ENCODE measurements at places on chromosomes 2 and 18. TPM values are rescaled to one million over a fixed set of nuclear protein-coding genes. Genes with fewer than 3 reads are reported as not detected.
A peak's percentile ranks its signal among the peaks of the same experiment; 100 is the strongest.

DNA sequence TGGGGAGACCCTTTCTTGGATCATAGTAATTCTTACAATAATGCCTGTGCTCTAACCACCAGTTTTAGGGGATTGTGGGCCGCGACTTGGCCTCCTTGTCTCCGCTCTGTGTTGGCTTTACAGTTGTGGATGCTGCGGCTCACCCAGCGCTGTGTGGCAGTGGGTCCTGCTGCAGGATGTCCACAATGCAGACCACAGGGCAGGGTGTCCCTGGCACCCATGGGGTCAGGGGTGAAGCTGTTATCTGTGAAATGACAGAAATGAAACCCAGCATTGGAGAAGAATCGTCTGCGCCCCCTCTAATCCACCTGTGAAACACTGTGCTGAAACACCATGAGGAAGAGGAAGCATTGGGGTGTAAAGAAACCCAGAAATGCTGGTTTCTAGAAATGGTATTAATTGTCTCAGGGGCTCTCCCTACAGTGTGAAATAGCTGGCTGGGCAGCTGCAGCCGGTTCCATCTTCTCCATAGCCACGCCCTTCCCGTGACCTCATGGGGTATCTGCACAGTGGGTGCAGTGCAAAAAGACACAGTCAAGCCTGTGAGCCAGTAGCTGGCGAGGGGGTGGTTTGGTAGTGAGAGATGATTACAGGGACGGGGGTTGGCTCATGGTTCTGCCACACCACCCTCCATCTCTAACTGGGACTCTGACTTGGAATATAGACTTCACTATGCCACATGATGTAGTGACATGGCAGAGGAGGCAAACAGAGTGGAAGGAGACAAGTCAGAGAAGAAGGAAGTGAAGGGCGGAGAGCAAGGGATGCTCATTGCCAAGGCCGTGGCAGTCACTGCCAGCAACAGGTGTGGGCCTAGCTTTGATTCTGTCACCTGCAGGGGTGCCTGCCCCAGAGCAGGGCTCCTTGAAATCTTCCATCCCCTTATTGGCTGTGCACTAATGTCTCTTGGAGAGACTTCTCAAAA is 16.2 kb downstream of the INPP4A start:
- H3K4me3 ChIP-seq = peak overlapping the region; percentile 53
- peak; percentile 98 for DNase-seq
- no peaks in the 10 kb centered on the region for H3K27me3 ChIP-seq

DNA sequence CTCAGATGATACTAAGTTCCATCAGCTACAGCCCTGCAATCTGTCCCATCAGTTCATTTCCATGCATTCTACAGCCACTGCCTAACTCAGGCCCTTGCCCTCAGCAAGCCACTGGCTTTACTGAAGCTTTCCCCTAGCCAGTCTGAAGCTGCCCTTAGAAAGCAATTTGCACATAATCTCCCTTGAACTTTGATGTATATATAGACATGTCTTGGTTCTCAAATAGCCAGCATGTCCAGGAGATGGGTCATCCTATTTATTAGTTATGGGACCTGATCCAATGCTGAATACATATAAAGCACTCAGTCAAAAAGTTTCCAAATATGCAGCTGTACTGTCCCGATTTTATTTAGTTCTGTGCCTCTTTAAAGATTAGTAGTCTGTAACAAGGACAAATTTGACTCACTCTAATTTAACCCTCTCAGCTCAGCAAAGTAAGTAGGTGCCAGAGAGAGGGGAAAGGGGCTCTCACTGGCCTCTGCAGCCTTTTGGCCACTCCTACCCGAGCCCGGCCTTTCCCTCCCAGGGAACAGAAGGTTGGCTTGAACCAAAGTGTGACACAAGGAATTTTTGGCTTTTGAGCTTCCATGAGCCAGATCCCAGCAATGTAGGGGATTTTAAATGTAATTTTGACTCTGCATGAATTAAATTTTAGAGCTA is 70.7 kb downstream of the CCDC93 start:
- H3K27me3 ChIP-seq = no peaks in the 10 kb centered on the region
- peaks cover 56% of the 10 kb centered on the region for H3K36me3 ChIP-seq
- H3K27ac ChIP-seq = no peak overlapping the region
- no peak for DNase-seq

DNA sequence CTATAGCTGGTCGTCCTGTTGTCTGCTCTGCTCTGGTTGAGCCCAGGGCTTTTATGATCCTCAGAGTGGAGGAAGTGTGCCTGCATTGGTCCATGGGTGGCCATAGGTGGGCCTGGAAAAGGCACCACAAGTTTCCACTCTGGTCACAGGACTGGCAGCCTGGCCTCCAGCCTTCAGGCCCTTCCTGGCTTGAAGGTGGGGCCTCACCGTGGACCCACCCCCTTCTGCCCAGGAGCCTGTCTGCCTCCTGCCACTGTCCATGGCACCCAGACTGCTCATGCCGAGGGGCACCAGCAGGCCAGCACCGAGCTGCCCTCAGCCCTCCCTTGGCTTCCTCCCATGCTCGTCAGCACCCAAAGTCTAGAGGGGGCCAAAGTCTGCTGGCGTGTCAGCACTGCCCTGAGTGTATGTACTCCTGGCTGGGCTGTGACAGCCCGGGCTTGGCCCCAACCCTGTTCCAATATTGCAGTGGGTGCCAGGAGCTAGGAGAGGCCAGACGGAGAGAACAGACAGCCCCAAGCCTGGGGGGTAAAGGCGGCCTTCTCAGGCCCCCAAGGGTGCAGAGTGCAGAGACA is 529.4 kb downstream of the DCC start:
- DNase-seq = no peak
- no peaks in the 10 kb centered on the region for H3K4me1 ChIP-seq
- H3K27ac ChIP-seq = no peak overlapping the region
- H3K27me3 ChIP-seq = no peaks in the 10 kb centered on the region
- no peaks in the 10 kb centered on the region for H3K36me3 ChIP-seq
- no peak overlapping the region for H3K4me3 ChIP-seq

GRCh38 chr2:177574356-177574755 is 181.8 kb downstream of the AGPS start:
- no peaks in the 10 kb centered on the region for H3K4me1 ChIP-seq
- H3K27ac ChIP-seq = no peak overlapping the region
- DNase-seq = no peak
- H3K4me3 ChIP-seq = no peak overlapping the region
- no peaks in the 10 kb centered on the region for H3K27me3 ChIP-seq

DNA sequence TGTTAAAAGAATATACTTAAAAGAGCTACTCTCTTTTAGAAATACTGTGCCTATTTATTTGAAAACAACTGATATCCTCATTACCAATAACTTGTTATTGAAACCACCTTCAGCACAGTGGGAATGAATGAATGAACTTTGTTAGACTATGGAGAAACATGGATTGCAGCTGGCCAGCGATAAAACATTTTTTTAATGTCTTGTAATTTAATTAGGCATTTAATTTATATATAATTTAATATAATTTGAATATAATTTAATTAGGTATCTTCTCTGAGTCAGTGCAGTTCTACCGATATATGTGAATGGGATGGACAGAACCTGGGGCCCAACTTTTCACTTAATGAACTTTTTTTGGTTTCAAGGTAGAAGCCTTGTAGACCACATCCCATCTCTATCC is 94.4 kb downstream of the KCTD18 start:
- H3K4me3 ChIP-seq = no peak overlapping the region
- DNase-seq = no peak
- H3K36me3 ChIP-seq = no peaks in the 10 kb centered on the region
- H3K27me3 ChIP-seq = no peaks in the 10 kb centered on the region
- H3K27ac ChIP-seq = no peak overlapping the region

CYP1B1 gene
- 3.6 TPM for total RNA-seq

GRCh38 chr2:10619643-10620042 is 70.1 kb downstream of the NOL10 start:
- peaks cover 36% of the 10 kb centered on the region for H3K4me1 ChIP-seq
- no peak overlapping the region for H3K27ac ChIP-seq
- no peak overlapping the region for H3K4me3 ChIP-seq
- no peaks in the 10 kb centered on the region for H3K27me3 ChIP-seq
- DNase-seq = no peak
- H3K36me3 ChIP-seq = peaks cover 56% of the 10 kb centered on the region

- no peak overlapping the region for H3K4me3 ChIP-seq
- H3K4me1 ChIP-seq = no peaks in the 10 kb centered on the region
- no peaks in the 10 kb centered on the region for H3K36me3 ChIP-seq
Observed at GRCh38 chr2:126085011-126085795, 570.8 kb upstream of the GYPC start.
